ENCODE measurements at places on chromosomes 13 and 19.
A peak's percentile ranks its signal among the peaks of the same experiment; 100 is the strongest.

DNA sequence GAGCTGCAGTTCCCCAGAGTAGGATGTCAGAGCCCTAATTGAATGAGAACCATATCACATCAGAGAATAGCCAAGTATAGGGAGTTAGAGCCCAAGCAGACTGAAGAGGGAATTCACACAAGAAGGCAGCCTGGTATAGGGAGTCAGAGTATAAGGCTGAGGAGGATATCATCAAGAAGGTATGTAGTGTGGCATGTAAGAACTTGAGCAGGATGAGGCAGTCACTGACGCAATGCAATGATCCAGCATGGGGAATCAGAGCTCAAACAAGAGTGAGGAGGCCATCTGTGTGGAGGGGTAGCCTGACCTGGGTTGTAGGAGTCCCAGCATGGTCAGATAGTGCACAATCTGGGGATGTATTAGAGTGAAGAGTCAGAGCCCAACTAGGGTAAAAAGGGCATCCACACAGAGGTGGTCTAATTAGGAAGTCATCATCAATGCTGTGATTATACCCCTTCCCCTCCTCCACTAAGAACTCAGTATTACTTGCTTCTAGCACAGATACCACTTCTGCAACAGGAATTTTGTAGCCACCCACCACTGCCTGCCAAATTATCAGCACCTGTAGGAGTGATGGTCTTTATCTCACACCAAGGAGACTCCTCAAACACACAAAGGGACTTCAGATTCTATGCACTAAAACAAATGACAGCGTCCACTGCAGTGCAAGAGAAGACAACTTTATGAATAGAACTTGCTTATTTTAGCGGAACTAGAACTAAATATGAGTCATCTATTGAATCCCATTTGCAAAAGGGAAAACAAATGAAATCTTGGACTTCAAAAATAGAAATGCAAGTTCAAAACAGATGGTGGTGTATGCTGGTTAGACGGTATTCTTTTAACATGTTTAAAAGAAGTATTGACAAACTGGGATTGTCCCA lies 107.2 kb downstream of the FNDC3A start:
- no peak for DNase-seq

GRCh38 chr13:27076421-27076820 lies 95.2 kb downstream of the USP12 start:
- no peak for DNase-seq

DNA sequence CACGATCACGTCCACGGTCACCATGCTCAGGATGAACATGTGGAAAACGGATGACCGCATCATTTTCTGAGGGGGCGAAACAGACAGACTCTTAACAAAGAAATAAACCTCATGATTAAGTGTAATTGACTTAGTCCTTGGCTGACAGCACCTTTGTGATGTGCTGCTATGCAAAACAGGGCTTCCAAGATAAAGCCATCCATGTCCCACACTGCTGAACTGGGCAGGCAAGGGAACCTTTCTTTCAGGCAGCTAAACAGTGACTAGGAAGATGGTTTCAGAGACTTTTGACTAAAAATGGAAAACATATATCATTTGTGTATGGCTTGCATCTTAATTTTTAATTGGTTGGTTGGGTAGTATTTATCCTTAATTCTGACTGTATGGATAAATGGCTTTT lies 157.8 kb downstream of the NALCN start:
- no peak for DNase-seq

- no peak for DNase-seq
Observed at GRCh38 chr13:80988391-80989151, 647.6 kb upstream of the SPRY2 start.

DNA sequence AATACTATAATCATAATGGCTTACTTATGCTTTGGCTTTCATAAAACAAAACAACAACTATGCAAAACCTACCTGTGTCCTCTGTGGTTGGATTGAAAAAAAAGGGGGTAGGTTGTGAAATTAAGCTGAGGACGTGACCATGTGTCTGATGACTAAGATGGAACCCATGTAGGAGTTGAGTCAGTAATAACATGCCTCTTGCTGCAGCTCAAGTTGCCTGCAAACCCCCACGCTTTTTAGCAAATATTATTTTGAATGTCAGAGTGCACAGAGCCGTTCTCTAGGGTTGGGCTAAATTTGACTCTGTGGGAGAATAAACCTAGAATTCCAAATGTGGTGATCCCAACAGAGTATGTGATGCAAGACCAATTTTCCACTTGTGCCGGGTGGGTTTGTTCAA lies 209.3 kb downstream of the KCNRG start:
- DNase-seq: no peak

- DNase-seq: no peak
Observed at GRCh38 chr13:78364711-78365110, 238.6 kb downstream of the POU4F1 start.

DNA sequence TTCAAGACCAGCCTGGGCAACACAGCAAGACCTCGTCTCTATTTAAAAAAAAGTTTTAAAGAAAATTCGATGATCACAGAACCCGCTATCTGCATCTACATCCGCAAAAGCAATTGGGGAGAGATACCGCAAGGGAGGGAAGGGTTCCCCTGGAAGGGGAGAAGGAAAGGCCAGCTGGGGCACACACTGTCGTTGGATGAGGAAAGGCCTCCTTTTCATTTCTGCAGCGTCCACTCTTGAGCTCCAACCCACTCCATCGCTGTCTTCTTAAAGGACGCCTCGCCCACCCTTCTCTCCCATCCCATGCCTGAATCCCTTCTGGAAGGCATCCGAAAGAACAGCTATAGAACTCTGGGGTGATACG lies 3.2 kb upstream of the PRKCG start:
- peak; percentile 41 for DNase-seq

GRCh38 chr19:17553256-17553655 lies 2.2 kb upstream of the COLGALT1 start:
- no peak for DNase-seq

- DNase-seq: no peak
Observed at GRCh38 chr19:37098570-37098969, 20.3 kb downstream of the ZNF420 start.

Measured in CD4-positive, alpha-beta T cell treated with Interferon alpha-2 for 1 hour (primary cell).